Daoy (cell line): ENCODE measurements at places on chromosomes 11 and 22.
A peak's percentile ranks its signal among the peaks of the same experiment; 100 is the strongest.

GRCh38 chr11:2526808-2527381, 82.1 kb downstream of the KCNQ1 start:
- peak; percentile 49 for DNase-seq

GRCh38 chr11:42913731-42914130, 398.1 kb upstream of the API5 start:
- DNase-seq, result no peak

- DNase-seq, result peak; percentile 27
Observed at GRCh38 chr11:70270877-70271648, 573 bp downstream of the PPFIA1 start.

DNA sequence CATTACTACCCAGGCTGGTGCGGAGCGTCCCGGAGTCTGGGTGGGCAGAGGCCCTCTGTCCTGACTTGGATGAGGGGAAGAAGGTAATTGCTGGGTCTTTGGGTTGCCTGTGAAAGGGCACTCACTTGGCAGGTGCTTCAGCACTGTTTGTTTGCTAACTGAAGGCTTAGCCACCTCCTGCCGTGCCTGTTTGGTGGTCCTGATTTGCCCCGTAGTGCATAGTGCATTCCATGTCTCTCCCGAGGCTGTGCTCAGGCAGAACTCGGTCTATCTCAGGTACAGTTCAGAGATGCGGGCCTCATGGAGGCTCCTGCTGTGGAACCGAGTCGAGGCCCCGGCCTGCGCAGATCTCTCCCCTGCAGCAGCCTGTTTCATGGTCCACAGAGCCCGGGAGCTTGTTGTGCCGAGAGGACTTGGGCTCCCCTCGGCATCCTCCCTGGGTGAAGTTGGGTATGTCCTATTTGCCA, 146.2 kb downstream of the TBC1D22A start:
- DNase-seq, result no peak

DNA sequence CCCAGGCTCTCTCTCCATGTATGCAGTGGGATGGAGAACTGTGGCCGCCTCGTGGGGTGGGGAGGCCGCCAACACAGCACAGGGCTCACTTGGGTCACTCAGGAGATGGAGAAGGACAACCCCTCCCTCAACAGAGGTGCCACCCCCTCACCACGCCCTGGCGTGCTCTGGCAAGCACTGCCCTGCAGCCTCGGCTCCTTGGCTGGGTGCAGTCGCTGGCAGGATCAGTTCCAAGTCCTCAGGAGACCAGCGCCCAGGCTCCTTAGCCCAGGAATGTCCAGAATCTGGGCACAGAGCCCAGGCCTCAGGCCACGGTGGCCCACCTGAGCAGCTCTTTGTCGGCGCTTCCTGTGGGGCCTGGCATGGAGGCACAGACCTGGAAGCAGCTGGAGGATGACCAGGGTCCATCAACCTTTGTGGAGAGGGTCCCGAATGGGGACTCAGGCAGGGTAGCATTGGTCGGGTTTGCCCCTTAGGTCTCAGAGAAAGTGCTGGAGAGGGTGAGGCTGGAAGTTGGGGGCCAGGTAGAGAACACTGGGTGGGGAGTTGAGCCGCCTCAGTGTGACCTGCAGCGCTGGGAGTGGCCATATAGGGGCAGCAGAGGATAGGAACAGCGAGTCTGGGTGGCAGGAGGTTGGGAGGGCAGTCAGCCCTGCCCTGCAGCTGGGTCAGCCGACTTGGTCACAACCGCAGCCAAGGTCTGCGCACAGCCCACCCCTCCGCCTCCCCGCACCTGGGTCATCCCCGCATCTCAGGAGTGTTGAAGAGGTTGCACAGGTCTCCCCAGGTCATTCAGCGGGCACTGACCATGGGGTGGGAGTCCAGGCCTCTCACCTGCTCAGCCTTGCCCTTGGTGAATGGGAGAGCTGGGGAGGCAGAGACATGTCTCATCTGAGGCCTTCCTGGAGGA, 8.2 kb downstream of the SUSD2 start:
- DNase-seq, result peak; percentile 66

GRCh38 chr22:17266251-17266971, 47.2 kb upstream of the ADA2 start:
- DNase-seq, result peak; percentile 41

DNA sequence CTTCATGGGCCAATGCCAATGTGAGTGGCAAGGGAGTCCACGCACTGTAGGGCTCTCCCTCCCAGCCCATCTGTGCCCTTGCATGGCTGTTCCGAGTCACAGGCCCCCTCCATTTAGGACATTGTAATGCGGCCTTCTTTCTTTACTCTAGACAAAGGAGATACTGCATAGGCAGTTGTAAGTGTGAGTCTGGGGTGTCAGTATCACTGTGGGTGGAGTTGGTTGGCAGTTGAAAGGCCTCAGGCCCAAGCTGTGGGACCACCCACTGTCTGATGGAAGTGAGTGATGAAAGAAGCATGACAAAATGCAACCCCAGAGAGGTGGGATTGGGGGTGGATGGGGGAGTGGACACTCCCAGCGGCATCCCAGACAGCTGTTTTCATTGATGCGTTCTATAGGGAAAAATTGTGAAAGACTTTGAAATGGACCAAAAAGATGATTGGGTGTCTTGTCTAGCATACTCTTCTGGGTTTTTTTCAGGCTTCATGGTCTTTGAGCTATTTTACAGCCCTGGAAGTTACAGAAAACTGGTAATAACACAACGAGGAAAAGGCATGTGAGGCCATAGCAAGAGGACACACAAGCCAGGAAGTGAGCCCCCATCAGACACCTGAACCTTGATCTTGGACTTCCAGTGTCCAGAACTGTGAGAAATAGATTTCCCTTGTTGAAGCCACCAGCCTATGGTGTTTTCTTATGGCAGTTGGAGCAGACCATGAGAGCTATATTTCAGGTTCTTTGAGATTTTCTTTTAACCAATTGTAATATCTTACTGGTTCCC, 114.6 kb downstream of the NECTIN1 start:
- DNase-seq, result no peak

DNA sequence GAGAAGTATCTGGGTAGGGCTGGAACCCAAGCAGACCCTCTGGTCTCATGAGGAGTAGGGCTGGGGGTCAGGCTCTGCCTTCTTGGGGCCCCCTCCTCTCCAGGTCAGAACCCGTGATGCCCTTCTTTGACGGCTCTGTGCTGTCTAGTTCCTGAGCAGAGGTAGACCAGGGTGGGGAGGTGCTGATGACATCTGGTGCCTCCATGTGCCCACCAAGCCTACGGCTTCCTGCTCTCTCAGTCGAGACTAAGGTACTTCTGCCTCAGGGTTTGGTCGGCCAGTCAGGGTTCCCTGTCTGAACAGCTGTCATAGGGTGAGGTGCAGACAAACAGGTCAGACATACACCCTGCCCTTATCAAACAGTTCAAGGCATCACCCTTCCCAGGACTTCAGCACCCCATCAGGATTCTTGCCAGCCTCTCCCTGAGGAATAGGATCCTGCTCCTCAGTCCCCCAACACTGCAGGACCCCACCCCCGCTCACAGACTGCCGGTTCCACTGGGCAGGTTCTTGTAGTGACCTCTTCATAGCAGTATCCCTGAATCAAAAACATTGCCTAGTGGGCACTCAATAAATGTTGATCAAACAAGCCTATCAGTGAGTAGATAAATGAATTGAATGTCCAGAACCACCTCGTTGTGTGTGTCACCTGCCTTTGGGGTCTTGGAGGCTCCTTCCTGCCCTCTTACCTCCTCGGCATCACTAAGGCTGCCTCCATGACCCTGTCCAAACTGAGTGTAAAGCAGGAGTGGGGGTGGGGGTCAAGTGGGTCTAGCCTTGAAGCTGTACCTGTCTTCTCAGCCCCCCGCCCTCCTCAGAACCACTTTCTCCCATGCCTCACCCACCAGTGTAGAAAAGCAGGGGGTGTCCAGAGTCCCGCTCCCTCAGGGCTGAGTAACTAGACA, 158.2 kb downstream of the BUD13 start:
- DNase-seq, result no peak

DNA sequence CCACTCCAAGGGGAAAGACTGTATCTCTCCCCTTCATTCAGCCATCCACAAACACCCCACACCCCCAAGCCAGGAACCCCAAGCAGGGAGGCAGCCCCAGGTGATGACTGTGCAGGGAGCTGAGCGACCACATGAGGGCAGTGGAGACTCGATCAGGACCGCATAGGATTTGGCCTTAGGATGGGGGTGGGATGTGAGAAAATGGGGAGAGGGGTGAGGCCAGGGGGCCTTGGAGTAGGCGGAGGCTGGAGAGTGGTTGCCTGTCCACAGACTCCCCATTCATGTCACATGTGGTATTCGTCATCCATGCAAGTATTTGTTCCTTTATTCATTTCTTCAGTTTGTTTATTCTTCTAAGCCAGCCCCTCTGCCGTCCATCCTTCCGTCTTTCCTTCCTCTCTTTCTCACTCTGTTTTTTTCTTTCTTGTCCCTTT, 2.7 kb upstream of the RHOD start:
- peak; percentile 78 for DNase-seq

DNA sequence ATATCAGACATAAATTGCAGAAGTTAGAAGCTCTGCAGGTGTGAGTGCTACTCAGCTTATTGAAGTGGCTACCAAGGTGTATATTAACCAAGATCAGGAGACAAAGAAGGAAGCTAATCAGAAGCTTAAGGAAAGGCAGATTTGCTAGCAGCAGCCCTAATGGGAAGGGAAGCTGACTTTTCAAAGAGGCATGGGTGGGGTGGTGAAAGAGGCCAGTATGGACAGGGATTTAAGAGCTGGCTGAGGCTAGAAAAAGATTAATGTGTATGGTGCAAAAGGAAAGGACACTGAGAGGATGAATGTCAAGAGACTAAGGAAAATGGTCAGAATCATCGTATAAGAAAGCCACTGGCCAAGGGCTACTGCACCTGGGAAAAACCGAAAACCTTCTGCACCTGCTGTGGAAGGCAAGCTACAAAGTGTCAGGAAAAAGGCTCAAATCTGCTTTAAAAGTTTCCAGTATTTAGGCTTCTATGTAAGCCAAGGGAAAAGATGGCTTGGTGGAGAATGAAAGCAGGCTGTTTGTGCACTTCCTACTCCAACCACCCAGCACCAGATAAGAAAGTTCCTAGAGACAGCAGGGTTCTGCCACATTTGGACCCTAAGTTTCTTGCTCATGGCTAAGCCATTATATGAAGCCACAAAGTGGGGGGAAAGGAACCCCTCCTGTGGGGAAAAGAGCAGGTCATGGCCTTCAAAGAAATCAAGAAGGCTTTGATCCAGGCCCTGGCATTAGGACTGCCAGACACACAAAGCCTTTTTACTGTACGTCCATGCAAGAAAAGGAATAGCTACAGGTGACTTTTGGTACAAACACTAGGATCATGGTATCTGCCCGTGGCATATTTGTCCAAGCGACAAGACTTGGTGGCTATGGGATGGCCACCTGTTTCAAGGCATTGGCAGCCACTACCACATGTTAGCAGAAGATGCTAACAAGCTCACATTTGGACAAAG, 40.9 kb upstream of the GLYAT start:
- no peak for DNase-seq

GRCh38 chr11:115459563-115459962, 44.7 kb downstream of the CADM1 start:
- DNase-seq, result peak; percentile 4

DNA sequence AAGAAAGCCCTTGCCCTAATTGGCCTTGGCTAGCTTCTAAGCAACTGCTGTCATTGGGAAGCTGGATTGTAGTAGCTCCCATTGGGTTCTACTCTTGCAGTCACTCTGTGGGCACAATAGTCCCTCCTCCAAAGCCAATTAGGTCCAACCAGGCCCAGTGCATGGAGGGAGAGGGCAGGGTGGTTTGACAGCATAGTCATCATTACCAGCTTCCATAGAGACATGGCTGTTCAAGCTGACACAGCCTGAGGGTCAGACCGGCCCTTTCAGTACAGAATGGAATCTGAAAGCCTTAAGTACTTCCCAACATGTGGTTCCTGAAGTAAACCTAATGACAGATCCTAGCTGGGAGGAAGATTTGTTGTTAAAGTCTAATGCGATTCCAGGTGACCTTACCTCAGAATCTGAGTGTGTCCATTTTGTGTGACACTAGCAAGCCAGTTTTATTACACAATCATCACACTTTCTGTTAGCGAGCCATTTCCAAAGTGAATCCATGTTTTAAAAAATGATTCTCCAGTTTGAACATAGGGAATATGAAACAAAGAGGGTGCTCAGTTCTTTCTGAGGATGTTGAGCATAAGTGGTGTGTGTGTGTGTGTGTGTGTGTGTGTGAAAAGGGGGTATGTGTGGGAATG, 6.9 kb downstream of the PLET1 start:
- DNase-seq, result no peak

DNA sequence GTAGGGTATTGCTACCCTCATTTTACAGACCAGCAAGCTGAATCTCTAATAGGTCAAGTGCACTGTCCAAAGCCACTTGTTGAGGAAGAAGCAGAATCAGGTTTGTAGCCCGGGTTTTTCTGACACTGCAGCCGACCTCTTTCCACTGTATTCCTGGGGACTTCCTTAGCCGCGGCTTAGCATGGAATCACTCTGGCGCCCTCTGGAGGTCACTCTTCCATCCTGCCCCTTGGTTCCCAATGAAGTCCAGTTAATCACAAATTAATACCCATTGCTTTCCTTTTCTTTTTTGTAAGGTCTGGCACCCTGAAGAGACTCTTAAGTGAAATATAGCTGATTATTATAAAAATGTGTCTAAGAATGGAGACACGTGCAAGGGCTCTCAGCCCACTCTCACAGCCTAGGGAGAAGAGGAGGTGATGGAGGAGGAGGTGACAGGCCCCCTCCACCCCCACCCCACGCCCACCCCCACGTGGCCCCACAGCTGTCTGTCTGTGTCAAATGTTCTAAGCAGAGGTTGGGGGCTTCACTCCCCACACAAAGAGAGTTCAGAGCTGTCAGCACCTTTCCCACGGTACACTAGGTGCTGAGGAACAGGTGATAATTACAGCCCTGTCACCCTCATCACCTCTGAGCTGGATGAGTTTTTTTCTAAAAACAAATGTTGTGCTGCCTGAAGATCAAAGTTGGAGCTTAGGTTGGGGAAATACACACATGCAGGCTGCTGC, 57.7 kb upstream of the DRD2 start:
- peak; percentile 72 for DNase-seq

- DNase-seq, result no peak
Observed at GRCh38 chr11:45974806-45975205, 52.4 kb downstream of the LARGE2 start.

- DNase-seq, result peak; percentile 53
Observed at GRCh38 chr11:103035791-103036434, 56.0 kb downstream of the DCUN1D5 start.

- DNase-seq, result no peak
Observed at GRCh38 chr11:14435717-14436512, 63.7 kb downstream of the COPB1 start.

DNA sequence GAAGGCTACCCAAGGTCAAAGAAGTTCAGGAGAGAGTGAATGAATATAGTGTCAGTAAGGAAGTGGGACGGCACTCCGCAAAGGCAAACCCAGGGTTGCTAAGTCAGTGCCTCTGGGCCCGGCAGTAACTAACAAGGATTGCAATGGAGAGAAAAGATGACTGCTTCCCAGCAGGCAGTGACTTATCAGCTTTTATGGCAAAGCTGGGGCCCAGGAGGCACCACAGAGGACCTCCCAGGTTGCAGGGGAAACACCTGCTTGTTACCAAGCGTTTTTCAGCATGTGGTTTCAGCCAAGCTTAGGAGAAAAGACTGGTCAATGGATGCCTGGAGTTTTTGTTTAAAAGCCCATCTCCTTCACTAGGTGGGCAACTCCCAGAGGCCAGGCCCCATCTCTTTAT, 11.3 kb downstream of the CACNG2 start:
- peak; percentile 15 for DNase-seq

GRCh38 chr11:112599856-112600533, 339.3 kb upstream of the PLET1 start:
- DNase-seq, result no peak

GRCh38 chr11:130945896-130946295, 29.6 kb upstream of the SNX19 start:
- peak; percentile 85 for DNase-seq
